ENCODE measurements at places on chromosomes 16 and 17.

DNA sequence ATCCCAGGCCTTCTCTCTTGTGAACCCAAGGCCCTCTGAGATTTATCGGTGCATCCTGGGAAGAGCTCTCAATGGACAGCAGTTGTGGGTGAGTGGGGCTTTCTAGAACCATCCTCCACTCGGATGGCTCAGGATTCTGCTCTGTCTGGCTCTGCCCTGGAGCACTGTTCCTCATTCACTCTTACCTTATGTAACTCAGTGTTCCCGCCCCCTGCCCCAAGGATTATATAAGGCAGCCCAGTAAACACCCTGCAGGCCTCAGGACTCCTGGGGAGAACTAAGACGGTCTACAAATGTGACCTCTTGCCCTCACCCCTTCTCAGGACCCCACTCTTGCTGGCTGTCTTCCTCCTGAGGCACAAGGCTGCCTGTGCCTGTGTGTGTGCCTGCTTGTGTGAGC lies 3.8 kb downstream of the RPRML start:
- DNase-seq, result no peak

GRCh38 chr17:64406321-64407200 lies 15.9 kb upstream of the PECAM1 start:
- no peak for DNase-seq

GRCh38 chr17:1264196-1264595 lies 6.0 kb upstream of the BHLHA9 start:
- DNase-seq, result no peak

- no peak for DNase-seq
Measured at GRCh38 chr17:79214940-79215604, 140.4 kb downstream of the ENGASE start.

DNA sequence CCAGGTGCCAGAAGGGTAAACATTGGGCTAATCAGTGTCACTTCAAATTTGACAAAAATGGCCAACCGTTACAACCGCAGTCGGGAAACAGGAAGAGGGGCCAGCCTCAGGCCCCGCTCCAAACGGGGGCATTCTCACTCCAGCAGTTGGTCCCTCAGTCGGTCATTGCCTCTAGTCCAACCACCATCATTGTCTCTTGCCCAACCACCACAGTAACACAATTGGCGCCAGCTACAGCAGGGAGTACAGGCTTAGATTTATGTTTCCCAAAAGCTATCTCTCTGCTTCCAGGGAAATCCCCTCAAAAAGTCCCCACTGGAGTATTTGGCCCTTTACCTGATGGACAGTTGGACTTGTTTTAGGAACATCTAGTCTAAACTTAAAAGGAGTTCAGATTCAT lies 20.3 kb downstream of the ALOX15B start:
- DNase-seq, result no peak

DNA sequence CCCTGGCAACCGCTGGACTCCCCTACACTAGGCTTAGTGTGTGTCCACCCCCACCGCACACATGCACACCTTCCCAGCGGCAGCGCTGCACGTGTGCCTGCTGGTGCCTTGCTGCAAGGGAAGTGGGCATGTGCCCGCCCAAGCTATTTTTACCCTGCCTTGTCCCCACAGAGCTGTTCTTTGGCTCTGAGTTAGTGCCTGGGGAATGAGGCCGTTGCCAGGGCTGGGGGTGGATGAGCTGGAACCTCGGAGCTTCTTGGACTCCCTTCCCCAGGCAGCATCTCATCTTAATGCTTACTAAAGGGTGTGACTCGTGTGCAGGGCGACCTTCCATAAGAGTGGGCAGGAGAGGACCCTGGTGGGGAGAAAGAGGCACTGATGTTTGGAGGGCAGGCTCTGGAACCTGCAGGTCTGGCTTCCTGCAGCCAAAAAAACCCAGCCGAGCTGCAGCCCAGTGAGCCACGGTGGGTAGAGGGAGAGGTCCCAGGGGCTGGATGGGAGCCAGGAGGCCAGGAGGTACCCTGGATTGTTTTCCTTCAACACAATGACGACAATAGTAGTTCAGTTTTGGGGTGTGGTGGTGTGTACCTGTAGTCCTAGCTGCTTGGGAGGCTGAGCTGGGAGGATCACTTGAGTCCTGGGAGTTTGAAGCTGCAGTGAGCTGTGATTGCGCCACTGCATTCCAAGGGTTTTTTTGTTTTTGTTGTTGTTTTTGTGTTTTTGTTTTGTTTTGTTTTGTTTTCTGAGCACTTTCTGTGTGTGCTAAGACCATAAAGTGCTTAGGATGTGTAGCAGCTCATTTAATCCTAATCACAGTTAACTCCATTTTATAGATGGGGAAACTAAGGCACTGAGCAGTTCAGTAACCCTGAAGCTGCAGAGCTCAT lies 119.1 kb downstream of the RAB11FIP4 start:
- DNase-seq, result peak; percentile 47

GRCh38 chr17:61007980-61008379 lies 330.3 kb downstream of the BCAS3 start:
- no peak for DNase-seq

GRCh38 chr16:84032458-84033178 lies 10.0 kb downstream of the SLC38A8 start:
- no peak for DNase-seq

DNA sequence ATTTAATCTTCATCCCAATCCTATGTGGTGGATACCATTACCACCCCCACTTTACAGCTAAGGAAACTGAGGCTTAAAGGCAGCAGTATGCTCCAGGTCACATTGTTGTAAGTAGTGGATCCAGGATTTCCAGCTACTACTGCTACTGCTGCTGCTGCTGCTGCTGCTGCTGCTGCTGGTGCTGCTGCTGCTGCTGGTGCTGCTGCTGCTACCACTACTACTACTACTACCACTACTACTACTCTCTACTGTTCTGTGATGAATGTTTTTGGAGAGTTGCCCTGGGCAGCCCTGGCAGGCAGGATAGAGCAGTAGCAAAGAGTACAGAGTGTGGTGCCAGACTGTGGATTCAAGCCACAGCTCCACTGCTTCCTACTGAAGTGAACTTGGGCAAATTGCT lies 49.3 kb upstream of the SLC12A3 start:
- no peak for DNase-seq

- DNase-seq, result no peak
Measured at GRCh38 chr17:49830605-49831004, 17.3 kb downstream of the TAC4 start.

GRCh38 chr16:79132701-79133100 lies 467.8 kb downstream of the MAF start:
- DNase-seq, result no peak

DNA sequence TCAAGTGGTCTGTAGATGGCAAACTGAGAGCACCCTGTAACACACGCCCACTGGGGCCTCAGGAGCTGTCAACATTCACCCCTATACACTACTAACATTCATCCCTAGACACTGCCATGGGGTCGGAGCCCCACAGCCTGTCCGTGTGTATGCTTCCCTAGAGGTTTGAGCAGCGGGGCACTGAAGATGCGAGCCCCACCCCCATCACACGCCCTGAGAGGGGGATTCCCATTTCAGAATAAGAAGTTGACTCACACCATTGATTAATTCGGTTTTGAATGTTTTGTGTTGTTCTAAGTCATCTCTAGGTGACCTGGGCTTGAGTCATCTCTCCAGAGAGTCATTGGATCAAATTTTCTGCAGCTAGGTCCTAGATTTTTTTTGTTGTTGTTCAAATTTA lies 37.3 kb upstream of the MMD start:
- peak; percentile 81 for DNase-seq

DNA sequence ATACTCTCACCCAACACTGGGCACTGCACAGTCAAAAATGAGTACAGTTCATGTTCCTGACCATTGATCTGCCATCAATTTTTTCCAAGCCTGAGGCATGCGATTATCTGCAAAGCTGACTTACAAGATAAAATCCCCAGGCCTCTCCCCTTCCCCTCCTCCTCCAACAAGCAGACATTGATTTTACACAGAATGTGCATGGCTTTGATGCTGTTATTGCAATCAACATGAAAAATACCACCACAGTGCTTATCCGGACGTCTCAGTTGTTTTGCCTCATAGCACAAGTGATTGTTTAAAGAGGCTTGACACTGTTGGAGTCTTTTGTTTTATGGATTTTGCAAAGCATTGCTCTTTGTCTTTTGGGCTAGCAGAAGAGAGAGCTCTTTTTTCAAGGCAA lies 163.8 kb downstream of the TOX3 start:
- DNase-seq, result no peak

GRCh38 chr17:75260641-75261335 lies 618 bp downstream of the GGA3 start:
- DNase-seq, result peak; percentile 68

GRCh38 chr16:78957317-78958100 lies 643.0 kb downstream of the MAF start:
- DNase-seq, result peak; percentile 56

DNA sequence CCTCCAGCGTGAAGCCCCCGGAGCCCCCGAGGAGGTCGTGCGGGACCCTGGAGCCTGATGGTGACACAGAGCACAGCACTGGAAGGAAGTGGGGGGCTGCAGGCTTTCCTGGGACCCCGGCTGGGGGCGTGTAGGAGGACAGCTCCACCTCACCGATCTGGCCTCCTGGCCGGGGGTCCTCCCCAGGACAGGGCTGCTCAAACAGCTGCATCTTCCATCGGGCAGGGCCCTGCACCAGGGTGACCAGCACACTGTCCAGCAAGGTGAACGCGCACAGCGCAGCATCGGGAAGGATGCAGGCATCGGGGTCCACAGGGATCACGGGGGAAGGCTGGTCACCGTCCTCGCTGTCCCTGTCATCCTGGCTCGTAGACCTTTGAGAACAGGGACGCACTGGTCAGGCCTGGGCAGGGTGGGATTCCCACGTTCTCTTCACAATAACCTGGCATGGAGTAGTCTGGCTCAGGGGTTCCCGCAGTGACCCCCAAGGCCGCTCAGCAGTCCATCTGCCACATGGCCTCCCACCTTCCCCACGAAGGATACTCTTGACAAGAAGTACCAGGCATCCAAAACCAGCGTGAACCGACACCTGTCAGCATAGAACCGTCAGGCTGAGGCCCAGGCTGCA lies 1.2 kb downstream of the FAAP100 start:
- no peak for DNase-seq

DNA sequence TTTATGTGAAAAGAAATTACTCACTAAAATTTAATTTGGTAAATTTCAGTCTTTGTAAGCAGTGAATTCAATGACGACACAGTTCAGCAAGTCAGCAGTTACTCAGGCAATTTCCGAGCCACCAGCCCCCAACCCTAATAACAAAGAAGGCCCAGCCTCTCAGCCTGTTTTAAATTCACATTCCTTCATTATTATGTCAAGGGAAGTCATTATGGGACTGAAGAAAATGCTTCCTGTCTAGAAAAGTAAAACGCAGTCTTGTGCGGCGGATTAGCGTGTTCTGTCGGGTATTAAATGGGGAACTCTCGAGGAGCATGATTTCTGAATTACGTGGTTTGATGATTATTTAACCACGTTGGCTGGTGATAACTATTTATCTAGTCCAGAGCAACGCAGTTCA lies 177.6 kb downstream of the AIPL1 start:
- DNase-seq, result no peak

DNA sequence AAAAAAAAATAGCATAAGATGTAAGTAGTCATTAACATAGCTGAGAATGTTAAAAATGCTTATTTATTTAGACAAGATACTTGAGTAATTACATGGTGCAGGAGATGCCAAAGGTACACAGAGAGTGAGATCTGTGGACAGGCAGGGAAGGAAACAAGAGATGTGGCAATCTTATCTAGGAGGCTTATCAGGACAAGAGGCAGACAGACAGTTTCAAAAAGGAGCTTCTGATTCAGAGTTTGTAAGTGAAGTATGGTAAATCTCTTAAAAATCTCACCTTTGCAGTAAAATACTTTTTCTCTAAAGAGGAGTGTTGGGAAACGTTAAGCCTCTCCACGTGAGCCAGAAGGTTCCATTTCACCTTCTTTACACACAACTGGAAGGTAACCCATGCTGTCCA lies 19.9 kb upstream of the GHDC start:
- DNase-seq, result no peak

- DNase-seq, result no peak
Measured at GRCh38 chr17:66684731-66685130, 150.2 kb upstream of the CACNG5 start.

GRCh38 chr16:55302635-55303034 lies 21.4 kb upstream of the IRX6 start:
- DNase-seq, result no peak

All from activated CD4-positive, alpha-beta T cell treated with anti-CD3 and anti-CD28 coated beads for 48 hours (primary cell).